ENCODE measurements at places on chromosomes 12 and 14.

- peak; percentile 85 for DNase-seq
Measured at GRCh38 chr12:25771041-25771440, 187.4 kb upstream of the RASSF8 start.

DNA sequence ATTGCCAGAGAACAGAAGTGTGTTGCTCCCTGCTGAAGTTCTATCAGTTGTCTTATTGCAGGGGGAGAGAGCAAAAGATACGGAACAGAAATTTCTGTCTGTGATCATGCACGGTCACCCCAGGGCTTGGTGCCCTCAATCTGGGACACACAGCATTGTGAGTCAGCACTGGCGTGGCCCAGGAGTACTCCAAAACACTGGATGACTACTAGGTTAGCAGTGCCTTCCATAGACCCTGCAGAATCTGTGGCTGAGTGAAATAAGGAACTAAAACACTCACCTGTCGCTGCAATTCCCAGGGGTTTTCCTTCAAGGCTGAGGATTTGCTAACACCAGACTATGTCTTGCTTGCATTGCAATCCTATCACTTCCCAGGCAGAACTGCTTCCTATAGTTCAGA is 165.5 kb downstream of the ANO6 start:
- no peak for DNase-seq

DNA sequence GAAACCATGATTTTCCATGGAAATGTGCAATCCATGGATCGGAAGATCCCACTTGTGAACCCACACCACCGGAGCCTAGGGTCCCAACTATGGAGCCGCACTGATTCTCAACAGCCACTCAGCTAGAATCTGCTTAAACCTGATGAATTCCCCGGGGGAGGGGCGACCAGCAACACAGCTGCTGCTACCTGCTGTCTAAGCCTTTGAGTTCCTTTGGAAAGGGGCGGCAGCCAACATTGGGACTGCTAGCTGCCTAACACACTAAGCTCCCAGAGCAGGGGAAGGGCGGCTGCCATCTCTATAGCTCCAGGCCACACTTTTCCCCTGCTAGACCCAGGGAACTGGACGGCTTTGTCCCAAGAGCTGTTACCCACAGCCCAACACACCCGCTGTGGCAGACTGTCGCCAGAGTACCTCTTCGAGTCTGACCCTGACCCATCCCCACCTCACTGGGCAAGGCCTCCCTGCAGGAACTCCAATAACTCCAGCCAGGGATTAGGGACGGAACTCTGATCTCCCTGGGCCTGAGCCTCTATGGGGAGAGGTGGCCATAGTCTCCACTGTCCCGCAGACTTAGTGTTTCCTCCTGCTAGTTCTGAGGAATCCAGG is 205.8 kb upstream of the SLC16A7 start:
- DNase-seq = no peak

DNA sequence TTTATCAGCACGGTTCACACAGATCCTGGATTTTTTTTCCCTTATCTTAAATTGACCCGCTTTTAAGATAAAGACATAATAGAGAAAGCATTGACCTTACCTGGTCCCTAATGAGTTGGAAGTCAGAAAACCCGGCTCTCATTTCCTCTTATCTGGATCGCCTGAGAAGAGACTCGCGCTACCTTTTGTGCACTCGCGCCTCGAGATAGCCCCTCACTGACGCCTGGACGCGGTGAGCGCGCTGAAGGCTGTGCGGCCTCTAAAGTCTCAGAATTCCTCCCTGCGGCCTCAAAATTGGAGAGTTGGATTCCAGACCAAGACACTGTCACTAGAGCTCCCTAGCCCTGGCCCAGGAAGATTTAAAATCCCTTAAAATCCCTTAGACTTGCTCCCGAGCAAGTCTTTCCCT is 7.0 kb downstream of the NKX2-1 start:
- DNase-seq = no peak

GRCh38 chr12:2733493-2734355 is 61.0 kb upstream of the FKBP4 start:
- DNase-seq = no peak

DNA sequence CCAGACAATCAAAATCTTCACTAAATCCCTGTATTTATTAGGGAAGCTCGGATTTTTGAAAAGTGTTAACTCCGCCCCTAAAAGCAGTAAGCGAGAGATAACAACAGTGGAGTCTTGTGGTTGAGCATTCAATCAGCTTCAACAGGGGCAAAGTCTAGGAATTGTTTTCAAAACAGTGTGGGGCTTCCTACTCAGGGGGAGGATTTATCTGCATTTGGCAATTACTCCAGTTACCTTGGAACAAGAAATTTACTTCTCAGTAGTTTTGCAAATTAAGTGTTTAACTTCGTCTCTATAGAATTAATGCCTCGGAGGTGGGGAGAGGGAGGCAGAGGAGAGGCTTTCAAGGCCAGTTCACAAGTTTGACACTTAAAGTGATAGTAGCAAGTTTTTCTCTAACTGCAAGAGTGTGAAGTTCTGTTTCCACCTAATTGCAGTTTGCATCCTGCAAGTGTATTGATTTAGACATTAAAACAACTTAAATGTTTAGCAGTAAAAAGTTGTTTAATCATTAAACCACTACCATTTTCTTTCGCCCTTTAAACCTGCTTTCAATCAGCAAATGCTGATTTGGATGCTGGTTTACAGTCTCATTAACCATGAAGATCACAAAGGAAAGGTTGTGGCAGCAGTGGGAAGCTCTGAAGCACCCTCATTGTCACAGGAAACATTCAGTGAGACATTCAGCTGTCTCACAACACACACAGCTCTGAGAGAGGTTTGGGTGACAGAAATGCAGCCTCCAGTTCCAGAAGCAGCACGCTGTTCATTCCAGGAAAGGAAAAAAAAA is 102.0 kb downstream of the HMGA2 start:
- DNase-seq = no peak

DNA sequence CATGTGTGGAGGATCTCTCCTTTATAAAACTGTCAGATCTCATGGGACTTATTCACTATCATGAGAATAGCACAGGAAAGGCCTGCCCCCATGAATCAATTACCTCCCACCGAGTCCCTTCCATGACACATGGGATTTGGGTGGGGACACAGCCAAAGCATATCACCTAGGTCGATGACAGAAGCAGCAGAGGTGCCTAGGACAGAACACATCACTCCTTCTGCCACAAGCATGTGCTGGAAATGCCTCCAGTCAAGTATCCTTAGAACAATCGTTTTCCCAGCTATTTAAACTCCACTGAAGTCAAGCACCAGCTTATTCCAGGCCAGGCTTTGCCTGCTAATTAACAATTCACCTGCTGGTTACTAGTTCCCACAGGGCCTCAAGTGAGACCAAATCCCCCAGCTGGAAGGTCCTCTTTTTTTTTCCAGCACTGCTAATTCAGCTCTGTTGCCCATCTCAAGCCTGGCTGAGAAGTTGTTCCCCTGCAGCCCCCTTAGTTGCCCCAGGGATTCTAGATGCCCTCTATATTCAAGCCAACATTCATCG is 212.3 kb upstream of the NUDT4 start:
- no peak for DNase-seq

GRCh38 chr12:26940516-26941214 is 2.4 kb downstream of the FGFR1OP2 start:
- no peak for DNase-seq

GRCh38 chr14:69657950-69658355 is 46.6 kb downstream of the SUSD6 start:
- peak; percentile 42 for DNase-seq

DNA sequence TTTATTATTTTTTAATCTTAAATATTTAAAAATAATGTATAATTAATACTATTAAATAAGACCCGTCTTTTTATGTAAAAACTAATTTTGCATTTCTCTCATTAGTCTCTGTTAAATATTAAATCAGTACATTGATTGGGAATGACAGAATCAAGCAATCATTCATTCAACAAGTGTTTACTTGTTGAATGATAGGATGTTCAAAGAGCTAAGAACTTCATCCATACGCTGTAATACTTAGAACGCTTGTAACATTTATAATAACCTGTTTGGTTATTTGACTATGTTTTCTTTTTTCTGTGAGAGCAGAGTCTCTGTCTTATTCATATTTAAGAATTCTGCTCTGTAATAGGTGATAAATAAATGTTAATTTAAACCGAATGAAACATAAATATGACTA is 2.9 kb upstream of the BATF start:
- no peak for DNase-seq

- no peak for DNase-seq
Measured at GRCh38 chr12:127690161-127690560, 576.8 kb upstream of the TMEM132C start.

GRCh38 chr12:24778486-24779304 is 170.2 kb downstream of the BCAT1 start:
- DNase-seq = peak; percentile 40

GRCh38 chr12:44930972-44931600 is 55.0 kb upstream of the NELL2 start:
- DNase-seq = peak; percentile 50

DNA sequence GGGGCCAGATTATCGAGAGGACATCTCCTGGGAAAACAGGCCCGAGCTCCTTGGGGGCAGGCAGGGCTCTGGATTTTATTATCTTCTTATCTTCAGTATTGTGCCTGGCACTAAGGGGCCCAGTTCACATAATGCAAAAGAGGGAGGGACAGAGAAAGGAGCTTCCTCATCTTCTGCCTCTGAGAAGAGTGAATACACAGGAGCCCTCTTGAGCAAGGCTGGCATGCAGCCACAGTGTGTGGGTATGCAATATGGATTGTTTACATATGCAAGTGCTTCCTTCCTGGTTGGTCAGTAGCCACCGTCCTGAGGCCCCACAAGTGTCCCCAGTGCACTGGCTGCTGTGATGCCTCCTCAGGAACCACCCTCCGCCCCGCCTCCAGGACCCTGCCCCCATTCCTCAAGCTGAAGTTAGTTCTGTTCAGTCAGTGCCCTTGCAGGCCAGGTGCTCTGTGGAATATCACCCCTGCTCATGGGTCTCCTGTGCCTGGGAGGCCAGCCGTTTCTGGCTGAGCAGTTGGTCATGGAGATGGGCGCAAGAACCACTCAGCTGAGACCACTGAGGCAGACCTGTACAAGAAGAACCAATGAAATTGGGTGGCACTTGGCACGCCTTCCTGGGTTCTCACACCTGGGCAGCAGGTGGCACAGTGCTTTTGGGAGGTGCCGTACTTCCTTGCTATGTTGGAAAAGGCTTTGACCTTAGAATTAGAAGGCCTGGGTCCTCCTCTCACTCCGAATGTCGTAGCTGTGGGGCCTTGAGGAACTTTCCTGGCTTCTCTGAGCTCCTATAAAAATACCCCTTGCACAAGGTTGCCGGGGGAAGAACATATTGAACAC is 35.1 kb upstream of the ACTN1 start:
- DNase-seq = peak; percentile 60

DNA sequence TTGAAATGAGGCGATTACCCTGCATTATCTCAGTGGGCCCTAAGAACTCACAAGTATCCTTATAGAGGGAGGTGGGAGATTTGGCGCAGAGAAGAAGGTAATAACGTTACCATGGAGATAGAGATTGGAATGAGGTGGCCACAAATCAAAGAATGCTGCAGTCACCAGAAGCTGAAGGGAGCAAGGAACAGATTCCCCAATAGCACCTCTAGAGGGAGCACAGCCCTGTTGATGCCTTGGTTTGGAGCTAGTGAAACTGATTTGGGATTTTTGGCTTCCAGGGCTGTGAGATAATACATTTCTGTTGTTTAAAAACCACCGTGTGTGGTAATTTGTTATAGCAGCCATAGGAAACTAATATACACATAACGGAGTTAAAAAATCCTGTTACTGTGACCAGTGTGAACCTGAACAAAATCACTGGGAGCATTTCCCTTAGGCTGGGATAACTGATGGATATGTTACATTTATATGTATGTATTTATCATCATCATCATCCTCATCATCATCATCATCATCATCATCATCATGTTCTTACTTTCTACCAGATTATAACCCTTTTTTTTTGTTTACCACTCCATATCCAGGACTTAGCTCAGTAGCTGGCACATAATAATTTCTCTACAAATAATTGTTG is 100.3 kb downstream of the LIN7A start:
- DNase-seq = peak; percentile 75

DNA sequence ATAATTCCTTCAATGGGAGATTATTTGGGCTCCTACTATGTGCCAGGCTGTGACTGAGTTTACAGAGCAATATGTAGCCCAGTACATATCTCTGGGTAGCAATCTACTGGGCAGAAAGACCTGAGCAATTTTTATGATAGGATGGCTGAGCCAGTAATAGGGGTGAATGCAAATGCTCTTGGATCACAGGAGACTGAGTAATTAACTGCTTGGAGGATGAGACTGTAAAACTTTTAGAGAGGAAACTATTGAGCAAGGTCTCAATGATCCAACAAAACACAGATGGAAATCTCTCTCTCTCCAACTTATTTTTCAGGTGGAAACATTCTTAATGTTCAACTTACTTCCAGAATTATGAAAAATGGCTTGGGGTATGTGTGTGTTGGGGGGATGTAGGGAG is 402.2 kb downstream of the AEBP2 start:
- DNase-seq = no peak

DNA sequence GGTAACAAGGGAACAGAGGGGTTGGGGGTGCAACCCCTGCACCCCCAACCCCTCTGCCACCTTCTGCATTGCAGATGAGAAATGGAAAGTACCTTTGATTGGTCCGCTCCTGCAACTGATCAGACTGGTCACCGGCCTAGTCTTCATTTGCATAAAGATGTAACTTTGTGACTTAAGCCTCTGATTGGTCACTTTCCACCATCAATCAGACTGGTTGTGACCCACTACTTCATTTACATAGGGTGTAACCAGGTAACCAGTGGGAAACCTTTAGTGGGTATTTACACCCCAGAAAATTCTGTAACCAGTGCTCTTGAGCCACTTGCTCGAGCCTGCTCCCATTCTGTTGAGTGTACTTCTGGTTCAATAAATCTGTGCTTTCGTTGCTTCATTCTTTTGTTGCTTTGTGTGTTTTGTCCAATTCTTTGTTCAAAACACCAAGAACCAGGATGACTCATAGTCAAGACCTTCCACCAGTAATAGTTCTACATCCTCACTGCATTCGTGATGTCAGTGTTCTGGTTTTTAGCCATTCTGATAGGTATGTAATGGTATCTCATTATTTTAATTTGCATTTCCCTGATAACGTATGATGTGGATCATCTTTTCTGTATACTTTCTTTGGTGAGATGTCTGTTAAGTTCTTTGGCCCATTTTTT is 30.8 kb downstream of the LEMD3 start:
- DNase-seq = no peak

GRCh38 chr12:104643093-104643818 is 186.5 kb downstream of the CHST11 start:
- DNase-seq = no peak

DNA sequence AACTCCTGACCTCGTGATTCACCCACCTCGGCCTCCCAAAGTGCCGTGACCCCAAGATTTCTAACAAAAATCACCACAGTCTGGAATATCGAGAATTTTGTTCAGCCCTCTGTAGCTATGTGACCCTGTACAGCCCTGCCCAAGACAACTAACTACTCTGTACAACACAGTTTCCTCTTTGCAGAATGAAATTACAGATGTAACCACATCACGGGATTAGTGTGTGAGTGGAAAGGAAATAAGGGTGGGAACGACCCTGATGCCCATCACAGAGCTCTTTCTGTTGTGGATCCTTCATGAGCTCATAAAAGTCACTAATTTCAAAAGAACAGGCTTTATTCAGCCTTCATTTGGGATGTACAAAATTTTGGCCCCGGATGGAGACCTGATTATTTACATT is 50.5 kb upstream of the KRR1 start:
- no peak for DNase-seq

Measured in fibroblast of gingiva (primary cell).